ENCODE measurements at places on chromosomes 7 and 10.

DNA sequence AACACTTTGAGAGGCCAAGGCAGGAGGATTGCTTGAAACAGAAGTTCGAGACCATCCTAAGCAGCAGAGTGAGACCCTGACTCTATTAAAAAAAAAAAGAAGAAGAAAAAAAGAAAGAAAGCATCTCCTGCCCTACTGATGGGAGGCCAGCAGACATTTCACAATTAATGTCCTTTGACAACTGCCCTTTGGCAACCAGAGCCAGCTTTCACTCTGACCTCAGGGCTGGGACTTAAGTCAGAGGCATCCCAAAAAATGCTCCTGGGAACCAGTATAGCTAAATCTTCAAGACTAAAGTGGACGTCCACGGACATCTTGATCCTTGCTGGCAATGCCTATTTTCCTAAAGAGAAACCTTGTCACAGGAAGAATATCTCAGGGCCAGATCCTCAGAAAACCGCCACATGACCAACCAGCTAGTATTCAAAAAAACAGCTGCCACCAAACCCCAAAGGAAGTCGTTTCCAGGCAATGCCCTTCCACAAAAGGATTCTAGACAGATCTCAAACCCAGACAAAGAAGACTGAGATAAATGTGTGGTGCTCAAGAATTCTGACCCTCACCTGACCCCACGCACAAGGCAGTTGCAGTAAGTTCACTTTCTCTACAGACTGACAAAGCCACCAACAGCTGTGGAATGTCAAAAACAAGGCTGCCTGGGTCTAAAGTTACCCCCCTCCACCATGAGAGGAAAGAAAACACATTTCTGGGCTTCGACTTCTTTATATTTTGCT lies 18.4 kb downstream of the GFRA1 start:
- DNase-seq, result no peak

DNA sequence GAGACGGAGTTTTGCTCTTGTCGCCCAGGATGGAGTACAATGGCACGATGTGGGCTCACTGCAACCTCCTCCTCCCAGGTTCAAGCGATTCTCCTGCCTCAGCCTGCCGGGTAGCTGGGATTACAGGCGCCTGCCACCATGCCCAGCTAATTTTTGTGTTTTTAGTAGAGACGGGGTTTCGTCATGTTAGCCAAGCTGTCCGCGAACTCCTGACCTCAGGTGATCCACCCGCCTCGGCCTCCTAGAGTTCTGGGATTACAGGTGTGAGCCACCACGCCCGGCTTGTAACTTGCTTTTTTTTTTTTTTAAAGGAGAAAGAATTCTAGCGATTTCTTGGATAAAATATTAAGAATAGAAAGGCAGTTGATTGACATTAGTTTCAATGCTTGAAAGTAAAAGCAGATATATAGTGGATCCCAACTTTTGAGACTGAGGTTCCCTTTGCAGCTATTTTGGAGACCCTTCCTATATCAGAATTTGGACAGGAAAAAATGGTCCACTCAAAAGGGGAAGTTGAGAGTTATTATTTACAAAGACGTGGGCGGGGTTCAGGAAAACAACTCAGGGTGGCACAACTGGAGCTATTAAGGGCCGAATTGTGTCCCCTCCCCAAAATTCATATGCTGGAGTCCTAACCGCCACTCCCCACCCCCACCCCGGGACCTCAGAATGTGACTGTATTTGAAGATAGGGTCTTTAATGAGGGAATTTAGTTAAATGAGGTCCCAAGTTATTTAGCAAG lies 1.3 kb upstream of the ERCC6 start:
- no peak for DNase-seq

DNA sequence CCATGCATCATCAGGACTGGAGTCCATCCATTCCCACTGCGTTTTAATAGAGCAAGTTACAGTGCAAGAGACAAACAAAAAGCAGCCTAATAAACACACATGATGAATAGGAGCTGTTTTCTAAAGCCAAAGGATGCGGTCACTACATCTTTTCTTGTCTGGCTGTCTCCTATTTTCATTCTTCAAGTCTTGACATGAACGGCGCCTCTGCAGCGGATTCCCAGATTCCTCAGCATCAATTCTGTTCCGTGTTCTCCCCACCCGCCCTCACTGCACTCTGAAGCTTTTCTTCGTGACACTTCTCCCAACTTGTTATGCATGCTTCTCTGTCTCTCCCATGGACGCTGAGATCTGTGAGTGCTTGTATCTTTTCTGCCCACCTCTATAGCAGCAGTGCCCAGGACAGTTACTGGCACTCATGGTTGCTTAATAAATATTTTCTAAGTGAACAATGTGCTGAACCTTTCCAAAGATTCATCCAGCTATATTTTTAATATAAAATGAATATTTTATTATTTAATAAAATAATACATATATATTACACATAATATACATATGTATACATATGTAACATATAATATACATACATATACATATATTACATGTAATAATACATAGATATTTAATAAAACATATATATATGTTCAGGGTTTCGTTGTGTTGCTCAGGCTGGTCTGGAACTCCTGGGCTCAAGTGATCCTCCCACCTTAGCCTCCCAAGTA lies 242.9 kb downstream of the ABCA13 start:
- no peak for DNase-seq

DNA sequence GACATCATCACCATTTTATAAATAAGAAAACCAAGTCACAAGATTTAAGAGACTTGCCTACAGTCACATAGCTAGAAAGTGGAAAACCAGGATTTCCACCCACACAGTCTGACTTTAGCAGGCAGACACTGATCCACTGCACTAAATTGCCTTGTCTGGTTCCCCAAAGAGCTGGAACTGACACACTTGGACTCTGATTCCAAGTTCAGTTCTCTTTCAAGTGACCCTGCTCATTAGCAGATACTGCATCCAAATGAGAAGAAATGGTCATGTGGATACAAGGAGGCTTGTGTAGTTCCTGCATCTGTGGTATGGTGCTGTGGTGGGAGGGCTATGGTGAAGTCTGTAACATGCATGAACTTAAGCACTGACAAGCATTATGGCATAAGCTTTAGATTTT lies 180.1 kb upstream of the MKLN1 start:
- no peak for DNase-seq

GRCh38 chr10:34698979-34699378 lies 116.1 kb downstream of the PARD3 start:
- DNase-seq, result no peak

- no peak for DNase-seq
These were observed 53.5 kb upstream of the ARHGAP21 start for GRCh38 chr10:24777196-24777595.

- DNase-seq, result peak; percentile 74
These were observed 121.3 kb downstream of the ARID5B start for GRCh38 chr10:62022830-62023229.

DNA sequence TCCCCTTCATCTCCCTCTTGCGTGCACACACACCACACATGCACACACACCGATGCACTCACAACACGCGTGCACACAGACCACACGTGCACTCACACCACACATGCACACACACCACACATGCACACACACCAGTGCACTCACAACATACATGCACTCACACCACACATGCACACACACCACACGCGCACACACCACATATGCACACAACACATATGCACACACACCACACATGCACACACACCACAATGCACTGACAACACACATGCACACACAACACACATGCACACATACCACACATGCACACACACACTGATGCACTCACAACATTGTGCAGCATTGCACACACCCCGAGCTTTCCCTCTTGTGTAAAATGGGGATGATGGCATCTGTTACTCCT lies 68.1 kb downstream of the TRRAP start:
- no peak for DNase-seq

DNA sequence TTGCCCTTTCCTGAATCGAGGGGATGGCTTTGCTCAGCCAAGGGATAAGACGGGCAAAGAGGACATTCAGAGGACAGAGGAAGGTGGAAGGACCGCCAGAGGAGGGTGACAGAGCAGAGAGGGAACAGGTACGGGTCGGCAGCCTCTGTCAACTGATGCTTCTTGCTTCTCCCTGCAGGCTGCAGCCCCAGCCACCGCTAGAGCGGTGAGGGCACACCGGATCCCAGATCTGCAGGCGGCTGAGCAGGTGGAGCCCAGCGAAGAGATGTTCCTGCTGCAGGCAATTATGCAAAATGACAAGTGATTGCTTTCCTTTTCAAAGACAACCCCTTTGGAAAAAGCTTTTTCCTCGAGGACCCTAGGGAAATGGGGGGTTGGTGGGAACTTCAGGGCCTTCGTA lies 181.9 kb upstream of the ANKRD30A start:
- DNase-seq, result no peak

GRCh38 chr7:17558558-17559332 lies 260.3 kb downstream of the AHR start:
- no peak for DNase-seq

DNA sequence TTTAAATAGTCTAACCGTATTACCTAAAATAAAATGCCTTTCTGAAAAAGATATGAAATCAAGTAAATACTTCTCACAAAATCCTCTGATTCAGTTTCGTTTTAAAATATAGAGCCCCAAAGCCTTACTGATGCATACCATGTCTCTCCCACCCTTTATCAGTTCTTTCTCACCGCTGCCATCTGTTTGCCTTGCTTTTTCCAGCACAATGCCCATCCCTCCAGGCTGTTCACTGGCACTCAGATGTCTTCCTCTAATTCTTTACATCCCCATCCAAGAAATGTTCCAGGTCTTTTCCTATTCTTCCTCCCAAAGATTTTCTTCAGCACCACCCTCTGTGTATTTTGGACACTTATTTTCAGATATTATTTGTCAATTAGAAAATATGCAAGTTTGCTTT lies 116.5 kb upstream of the LRRN3 start:
- DNase-seq, result no peak

- DNase-seq, result no peak
These were observed 129.1 kb downstream of the SUGCT start for GRCh38 chr7:40263752-40264390.

DNA sequence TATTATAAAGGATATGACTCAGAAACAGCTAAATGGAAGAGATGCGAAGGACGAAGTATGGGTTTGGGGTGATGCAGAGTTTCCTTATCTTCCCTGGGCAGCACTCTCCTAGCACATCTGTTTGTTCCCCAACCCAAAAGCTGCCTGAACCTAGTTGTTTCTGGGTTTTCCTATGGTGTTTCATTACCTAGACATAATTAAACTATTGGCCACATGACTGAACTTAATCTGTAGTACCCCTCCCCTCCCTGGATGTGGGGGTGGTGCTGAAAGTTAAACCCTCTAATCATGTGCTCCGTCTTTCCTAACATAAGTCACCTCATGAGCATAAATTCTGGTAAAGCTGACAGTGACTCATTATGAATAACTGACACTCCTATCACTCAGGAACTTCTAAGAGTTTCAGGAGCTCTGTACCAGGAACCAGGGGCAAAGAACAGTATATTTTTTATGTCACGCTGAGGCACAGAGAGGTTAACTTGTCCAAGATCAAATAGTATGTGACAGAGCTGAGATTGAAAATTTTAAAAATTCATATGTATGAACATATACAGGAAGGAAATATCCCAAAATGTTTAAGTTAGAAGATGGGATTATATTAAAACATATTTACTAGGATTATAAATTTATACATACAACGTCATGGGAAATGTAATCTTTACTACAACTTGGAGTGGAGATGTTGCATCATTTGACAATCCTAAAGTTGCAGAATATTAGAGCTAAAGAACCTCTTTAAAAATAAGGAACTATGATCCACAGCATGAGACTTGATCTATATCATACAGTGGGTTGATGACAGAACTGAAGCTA lies 4.8 kb downstream of the STRIP2 start:
- DNase-seq, result peak; percentile 86

GRCh38 chr7:104795086-104795485 lies 218.9 kb upstream of the KMT2E start:
- no peak for DNase-seq

GRCh38 chr7:100933734-100934133 lies 15.6 kb upstream of the MUC3A start:
- no peak for DNase-seq

GRCh38 chr10:22927661-22928403 lies at the start of gene ARMC3:
ARMC3 (plus strand) TSS chr10:22928053; CDS start chr10:22931997, 3,944 bp downstream.
- DNase-seq, result peak; percentile 58

GRCh38 chr7:51590746-51591145 lies 274.1 kb upstream of the COBL start:
- DNase-seq, result no peak

DNA sequence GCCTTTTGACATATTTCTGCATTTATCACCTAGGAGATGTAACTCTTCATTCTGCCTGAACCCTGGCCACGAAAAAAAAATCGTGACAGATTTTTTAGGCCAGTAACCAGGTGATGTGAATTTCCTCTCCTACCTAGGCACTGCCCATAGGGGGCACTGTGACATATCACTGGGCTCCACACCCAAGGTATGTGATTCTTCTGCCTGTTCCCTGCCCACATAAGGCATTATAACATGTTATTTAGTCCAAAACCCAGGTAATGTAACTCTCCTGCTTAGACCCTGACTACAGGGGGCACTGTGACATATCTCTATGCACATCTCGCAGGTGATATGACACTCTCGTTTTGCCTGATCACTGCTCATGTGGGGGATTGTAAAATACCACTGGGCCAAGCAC lies 29.5 kb upstream of the ZNF107 start:
- DNase-seq, result no peak

- no peak for DNase-seq
These were observed 115.8 kb downstream of the TMEM130 start for GRCh38 chr7:98753989-98754479.

DNA sequence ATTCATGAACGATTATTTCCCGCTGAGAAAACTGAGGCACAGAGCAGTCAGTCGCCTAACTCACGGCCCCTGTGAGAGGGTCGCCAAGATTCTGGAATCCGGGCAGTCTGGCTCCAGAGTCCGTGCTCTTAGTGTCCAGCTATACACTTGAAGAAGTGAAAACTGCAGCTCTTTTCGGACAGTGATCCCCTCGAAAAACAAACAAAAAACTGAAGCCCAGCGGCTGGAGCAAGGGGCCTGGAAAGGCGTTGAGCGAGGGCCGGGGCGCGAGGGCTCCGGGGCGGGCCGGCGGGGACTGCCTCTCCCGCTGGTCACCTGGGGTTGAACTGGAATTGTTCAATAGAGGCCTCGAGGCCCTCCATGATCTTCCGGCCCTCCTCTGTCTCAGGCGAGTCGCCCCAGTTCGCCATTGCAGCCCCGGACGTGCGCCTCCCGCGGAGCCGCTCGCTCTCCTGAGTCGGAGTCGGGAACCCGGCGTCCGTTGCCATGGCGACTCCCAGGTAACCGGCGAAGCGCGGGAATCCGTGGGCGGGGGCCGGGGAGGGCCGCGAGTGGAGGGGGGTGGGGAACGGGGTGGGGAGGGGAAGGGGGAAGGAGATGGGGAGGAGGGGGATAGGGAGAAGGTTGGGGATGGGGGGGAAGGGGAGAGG lies 881 bp downstream of the C10orf67 start:
- peak; percentile 46 for DNase-seq

DNA sequence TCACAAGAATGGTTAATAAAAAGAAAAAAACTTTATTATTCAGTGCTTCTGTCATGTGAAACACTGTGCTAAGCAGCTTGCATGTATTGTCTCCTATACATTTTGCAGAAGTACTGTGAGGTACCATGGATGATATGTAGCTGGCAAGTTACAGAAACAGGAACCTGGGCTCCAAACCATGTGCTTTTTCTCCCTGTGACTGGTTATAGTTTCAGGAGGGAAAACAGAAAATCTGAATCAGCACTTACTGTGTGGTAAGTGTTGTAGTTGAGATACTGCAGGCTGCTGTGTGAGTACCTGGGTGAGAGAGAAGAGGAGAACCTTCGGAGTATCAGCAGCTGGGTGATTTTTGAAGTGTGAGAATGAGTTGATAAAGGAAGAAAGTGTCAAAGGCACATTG lies 285.0 kb downstream of the SUGCT start:
- DNase-seq, result no peak
